GM03348 (cell line): ENCODE measurements at places on chromosomes 6 and 20.
A peak's percentile ranks its signal among the peaks of the same experiment; 100 is the strongest.

DNA sequence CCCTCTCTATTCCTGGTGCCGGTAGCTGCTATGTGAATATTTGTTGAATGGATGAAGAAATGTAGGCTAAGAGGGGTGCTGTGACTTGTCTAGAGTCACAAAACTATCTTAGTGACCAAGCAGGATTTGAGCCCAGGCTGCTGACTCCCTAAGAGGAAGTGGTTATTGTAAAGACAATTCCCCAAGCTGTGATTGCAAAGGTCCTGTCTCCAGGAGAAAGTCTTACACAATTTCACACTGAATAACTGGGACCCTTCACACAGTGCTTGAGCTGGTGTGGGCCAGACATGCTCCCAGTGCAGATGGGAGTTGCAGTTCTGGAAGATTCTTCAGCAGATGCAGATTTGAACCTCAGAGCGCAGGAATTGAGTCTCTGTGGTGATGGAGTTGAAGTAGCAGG is 38.1 kb downstream of the IYD start:
- no peak for DNase-seq

DNA sequence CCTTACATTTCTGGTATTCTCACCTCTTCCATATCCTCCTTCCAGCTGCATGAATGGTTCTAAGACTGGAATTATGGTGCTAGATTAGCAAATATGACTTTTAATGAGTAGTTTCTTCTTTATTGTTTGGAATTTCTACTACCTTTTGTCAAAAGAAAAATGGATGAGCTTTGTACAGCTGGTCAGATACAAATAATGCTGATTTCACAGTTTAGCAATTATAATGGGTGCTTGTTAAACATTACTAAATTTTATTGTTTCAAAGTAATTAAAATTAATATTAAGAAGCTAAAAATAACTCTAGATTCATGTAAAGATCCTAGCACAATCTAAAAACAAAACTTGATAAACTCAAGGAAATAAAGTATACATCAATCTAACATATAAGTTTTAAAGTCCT is 32.3 kb upstream of the BEND6 start:
- no peak for DNase-seq

- DNase-seq: no peak
Measured at GRCh38 chr20:62177307-62177706, 5.5 kb upstream of the MTG2 start.

DNA sequence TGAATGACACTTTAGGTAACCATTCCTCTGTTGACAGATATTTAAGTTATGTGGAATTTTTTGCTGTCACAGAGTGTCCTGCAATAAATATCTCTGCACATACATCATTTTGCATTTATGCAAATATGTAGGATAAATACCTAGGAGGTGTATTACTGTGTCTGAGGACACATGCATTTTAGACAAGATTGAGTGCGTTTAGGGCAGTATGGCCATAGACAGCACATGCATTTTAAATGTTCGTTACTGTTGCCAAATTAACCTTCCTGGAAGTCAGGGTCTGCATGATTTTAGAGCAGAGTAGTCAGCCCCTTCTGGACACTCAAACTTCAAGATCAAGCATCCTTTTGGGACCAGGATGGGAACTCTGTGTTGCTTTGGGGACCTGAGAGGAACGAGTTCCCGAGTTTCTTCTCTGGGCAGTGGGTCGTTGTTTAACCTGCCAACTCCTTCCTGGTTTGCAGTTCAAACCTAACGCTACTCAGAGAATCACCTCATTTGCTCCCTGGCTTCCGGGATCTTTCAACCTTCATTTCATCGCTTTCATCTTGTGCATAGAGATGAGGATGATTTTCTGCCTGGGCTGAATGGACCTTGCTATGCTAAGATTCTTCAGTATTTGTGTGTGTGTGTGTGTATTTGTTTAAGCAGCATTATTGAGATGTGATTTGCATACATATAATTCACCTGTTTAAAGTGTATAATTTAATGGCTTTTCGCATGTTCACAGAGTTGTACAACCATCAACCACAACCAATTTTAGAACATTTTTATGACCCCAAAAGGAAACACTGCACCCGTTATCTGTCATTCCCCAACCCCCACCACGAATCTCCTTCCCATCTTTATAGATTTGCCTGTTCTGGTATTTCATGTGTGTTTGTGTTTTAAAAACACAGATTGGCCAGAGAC is 9.8 kb downstream of the BCAS4 start:
- DNase-seq: no peak

DNA sequence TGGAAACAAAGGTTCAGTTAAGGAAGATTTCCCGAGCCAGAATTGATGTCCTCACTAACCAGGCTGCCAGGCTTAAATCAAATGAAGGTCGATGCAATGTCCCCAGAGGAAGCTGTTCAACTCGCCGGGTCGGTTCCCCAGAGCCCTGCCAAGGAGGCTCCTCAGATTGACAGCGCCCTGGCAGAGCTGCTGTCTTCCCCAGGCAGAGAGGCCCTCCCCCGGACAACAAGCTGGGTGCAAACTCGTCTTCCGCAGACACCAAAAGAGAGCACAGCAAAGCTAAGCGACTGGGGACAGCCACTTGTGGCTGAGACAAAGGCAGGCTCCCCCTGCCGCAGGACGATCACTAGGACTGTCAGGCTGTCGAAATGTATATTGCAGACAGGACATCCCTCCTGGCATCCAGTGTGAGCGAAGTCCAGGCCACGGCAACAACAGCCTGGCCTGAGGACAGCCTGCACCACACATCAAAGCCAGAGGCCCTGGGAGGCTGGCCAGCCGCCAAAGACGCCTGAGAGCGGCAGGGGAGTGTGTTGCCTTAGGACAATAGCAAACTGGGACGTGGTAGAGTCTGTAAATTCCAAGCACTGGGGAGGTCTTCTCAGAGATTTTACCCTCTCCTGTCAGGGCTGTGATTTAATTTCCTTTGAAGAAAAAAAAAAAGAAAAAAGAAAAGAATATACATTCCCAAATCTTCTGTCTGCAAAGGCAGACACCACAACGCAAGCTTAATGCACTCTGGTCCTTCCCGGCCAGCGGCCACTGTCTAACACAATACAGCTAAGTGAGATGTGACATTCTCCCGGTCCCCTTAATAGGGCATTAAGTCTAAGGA is 99.1 kb downstream of the HIVEP2 start:
- DNase-seq: peak; percentile 50

- no peak for DNase-seq
Measured at GRCh38 chr20:1332749-1333300, 3.9 kb upstream of the SDCBP2 start.
